ENCODE measurements at places on chromosomes 12 and 14.

- no peak for DNase-seq
These were observed 49.2 kb downstream of the DAD1 start for GRCh38 chr14:22539831-22540230.

DNA sequence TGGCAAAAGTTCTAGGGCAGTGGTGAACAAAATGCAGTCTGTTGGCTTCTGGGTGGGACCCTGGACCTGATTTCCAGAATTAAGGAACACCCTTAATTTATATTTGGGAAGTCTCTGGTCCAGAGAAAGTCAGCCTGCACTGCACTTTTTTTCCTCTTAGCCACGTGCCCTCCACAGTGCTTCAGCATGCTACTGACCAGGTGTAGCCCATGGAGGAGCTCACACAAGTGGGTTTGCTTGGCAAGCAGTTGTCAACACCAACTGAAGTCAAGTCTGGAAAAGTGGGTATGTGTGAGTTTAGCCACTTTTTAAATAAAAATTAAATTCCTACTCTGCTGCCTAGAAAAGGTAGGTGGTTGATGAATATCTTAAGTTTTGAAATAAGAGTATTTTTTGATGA, 111.3 kb downstream of the DAAM1 start:
- DNase-seq, result no peak

DNA sequence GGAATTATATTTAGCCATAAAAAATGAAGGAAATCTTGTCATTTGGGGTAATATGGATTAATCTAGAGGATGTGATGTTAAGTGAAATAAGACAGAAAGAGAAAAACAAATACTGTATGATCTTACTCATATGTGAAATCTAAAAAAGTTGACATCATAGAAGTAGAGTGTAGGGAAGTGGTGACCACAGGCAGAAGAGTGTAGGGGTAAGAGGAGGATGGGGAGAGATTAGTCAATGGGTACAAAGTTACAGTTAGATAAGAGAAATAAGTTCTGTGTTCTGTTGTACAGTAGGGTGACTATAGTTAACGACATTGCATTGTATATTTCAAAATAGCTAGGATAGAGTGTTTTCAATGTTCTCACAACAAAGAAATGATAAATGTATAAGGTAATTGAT, 87.0 kb downstream of the TSHR start:
- DNase-seq, result no peak

- no peak for DNase-seq
These were observed 35.8 kb downstream of the CKAP4 start for GRCh38 chr12:106211973-106212372.

DNA sequence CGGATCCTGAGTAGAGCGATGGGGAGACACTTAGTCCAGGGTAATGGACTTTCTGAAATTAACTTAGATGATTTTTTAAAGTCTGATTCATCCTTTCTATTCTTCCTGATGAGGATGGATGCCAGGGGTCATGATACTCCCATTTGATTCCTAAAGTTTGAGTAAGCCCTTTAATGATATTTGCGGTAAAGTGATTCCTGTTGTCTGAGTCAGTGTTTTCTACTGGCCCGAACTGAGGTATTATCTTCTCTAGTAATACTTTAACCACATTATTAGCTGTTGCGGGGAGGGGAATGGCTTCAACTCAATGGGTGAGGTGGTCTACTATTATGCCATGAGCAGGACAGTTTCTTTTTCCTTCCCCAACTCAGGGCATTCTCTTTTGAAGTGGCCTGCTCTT, 111.6 kb downstream of the RIN3 start:
- DNase-seq, result no peak

- DNase-seq, result no peak
These were observed 133.0 kb downstream of the SOX5 start for GRCh38 chr12:23816394-23816851.

- DNase-seq, result peak; percentile 82
These were observed at the start of gene CNTN1 for GRCh38 chr12:40691913-40692764. CNTN1 (plus strand) TSS chr12:40692439.

GRCh38 chr14:63611078-63611477, 30.6 kb downstream of the WDR89 start:
- no peak for DNase-seq

DNA sequence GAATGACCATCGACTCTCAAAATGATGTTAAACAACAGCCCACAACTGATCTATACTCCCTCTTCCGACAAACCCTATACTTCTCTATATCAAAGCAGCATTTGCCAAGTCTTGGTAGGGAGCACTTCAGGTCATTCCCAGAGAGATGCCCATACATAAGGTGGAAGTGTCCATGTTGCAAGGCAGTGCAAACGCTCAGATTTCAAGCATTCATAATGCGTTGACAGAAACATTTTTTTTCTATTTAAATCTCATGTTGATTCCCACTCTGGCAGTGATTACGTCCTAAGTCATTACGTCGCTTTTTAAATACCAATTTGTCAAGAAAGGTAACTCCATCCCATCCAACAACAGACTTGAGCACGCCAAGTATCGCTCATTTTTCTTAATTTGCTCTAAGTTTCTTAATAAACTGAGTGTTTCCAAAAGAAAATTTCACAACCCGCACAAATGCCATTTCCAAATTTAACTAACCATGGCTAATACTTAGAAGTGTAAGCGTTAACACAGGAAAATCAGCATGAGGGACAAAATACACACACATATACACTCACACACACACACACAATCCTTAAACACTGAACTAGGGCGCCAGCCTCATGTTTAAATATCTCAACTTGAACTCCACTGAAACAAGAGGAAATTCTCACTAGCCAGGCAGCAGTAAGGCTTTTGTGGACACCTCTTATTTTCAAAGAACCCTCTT, 1.1 kb downstream of the GXYLT1 start:
- no peak for DNase-seq

DNA sequence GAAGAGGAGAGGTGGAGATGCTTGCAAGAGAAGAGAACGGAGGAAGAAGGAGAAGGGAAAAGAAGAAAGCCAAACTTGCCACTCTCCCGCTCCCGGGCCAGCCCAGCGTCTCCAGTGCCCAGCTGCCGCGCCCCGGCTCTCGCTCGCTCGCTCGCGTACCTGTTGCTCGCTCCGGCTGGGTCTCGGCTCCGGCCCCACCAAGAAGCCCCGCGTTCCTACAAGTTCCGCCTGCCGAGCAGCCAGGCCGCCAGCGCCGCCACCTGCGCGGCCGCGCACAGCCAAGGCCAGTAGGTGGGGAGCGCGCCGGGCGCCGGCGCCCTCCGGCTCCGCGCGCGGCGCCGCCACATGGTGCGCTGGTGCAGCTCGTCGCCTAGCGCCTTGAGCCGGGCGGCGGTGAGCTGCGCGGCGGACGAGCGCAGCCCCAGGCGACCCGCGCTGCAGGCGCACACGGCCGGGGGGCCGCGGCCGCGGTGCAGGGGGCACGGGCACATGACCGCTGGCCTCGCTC, 370 bp downstream of the HRK start:
- no peak for DNase-seq

- DNase-seq, result no peak
These were observed 7.8 kb downstream of the WNT1 start for GRCh38 chr12:48985901-48986300.

- DNase-seq, result no peak
These were observed 120.6 kb upstream of the CDKN3 start for GRCh38 chr14:54275997-54276725.

DNA sequence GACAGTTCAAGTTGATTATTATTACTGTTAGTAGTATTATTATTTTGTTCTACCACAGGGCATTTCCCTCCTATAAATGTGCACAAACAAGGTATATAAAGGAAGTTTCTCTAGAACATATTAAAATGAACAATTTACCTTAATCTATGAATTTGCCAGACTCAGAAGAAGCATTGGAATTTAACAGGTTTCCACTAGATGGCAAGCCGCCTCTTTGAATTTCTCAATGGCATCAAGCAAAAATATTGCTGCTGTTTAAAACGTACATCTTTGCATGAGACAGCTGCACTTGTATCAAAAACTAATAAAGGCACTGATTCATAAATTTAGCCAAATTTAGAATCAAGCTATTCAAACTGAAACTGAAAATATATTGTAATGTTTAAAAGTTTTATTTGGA, 34.6 kb upstream of the MIS18BP1 start:
- no peak for DNase-seq

DNA sequence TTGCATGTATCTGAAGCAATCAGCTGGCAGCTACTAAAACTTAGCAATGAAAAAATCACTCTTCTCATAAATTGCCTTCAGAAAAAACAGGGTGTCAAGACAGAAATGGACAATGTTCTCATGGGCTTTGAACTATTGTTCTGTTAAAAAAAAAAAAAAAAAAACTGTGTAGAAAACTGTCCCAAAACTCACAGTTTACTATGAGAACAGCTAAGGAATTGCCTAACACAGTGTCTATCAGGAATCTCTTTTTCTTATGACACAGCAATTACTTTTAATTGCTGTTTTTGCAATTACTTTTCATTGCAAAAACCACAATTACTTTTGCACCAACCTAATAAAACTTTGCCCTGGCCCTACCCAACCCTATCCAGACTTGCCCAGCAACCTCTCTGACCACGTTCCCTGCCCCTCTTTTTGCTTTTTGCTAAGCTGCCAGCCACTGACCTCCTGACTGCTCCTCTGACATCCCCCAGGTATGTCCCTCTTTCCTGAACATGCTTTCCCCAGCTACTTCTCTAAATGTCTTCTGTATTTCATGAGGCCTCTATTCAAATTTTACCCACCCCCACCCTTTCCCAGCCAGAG, 68.0 kb upstream of the SLCO1C1 start:
- no peak for DNase-seq

DNA sequence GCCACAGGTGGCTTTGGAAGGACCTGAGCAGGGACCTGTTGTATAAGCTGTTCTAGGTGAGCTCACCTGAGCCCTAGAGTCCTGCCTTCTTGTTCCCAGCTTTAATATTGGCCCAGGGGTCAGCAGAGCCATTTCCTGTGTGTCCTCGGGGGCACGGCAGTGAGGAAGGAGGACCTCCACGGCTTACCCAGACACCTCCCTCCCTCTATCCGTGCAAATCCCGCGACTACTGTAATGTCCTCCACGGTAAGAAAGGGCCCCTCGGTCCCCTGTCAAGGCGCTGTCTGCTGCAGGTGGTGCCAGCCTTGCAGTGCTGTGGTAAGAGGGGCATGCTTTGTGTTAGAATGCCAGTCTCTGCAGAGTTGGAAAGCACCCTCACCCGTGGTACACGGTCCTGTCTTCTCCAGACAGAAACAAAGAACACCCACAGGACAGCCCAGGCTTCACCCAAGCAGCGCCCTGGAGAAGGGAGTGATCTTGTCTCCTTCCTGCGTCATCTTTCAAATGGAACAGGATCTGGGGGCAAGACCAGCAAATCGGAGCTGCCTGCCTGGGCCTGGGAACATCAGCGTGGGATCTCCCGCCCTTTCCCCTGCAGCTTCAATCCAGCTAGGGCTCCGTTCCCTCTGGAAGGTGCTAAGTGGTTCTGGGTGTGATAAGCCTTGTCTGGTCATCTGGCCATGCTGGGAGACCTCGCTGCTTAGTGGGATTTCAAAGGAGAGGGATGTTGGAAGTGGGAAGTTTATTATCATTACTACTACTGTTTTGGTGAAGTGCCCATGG, 20.2 kb upstream of the FZD10 start:
- DNase-seq, result no peak

DNA sequence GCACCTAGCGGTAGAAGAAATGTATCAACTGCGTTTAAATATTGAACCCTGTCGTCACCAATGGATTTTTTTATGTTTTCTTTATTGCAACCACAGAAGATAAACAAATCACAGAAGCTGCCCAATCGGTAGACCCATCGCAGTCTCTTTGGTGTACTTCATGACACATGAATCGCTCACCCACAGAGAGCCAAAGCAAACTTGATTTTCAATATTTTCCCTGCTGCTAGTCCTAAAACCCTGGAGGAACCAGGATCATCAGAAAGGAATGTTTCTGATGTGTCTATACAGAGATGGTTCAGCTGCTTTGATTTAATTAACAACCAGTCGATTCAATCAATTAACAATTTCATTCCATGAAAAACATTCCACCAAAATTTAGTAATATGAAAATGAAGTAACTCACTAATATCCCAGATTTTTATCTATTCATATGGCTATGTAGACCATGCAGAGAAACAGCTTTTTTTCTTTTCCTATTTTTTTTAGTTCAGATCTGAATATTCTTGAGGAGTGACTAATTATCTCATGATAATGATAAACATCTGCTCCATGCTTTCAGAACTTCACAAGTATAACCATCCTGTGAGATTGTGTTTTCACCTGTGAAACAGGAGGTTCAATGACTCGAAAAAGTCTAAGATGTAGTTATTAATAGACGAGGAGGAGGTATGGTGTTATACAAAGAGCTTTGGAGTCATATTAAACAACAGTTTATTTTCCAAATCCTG, 46.1 kb downstream of the DIO2 start:
- no peak for DNase-seq

- no peak for DNase-seq
These were observed 8.7 kb upstream of the A2ML1 start for GRCh38 chr12:8813572-8814357.

- DNase-seq, result peak; percentile 70
These were observed 25.5 kb downstream of the SCARB1 start for GRCh38 chr12:124837958-124838803.

- no peak for DNase-seq
These were observed 14.9 kb downstream of the ASPG start for GRCh38 chr14:104100171-104101085.

- no peak for DNase-seq
These were observed 97.5 kb downstream of the TMX1 start for GRCh38 chr14:51337520-51337919.

DNA sequence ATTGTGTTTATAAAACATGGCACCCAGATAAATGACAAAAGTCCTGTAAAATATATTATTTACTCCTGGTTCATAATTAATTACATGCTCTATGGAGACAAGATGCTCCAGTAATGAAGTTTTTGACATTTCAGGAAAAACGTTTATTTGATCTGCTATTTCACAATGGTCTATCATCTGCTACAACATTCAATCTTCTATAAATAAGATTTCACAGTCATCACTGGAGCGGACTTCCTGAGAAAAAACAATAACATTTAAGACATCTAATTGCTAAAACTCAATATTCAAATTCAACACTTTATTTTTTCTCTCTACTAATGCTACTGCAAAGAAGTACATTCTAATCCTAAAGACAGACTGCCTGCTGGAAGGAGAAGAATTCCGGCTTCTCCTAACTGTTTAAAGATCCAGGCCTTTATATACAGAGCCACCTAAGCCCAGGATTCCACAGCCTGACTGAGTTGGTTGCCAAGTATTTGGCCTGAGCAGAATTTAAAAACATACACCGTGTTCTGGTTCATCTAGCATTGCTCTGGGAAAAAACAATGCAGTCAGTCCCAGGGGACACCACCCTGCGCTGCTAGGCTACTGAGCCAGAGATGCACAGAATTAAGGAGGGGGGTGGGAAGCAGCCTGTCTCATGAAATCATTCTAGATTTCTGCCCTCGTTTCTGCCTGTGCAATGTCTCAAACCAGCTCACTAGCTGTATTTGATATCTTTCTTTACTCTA, 58.0 kb downstream of the TMTC1 start:
- DNase-seq, result no peak

- DNase-seq, result peak; percentile 3
These were observed 28.4 kb upstream of the MON2 start for GRCh38 chr12:62438098-62438692.

- no peak for DNase-seq
These were observed 2.0 kb upstream of the PLXNC1 start for GRCh38 chr12:94146166-94146936.

Data from substantia nigra (tissue), 51 donors.